ENCODE measurements at places on chromosomes 13 and 19.
A peak's percentile ranks its signal among the peaks of the same experiment; 100 is the strongest.

DNA sequence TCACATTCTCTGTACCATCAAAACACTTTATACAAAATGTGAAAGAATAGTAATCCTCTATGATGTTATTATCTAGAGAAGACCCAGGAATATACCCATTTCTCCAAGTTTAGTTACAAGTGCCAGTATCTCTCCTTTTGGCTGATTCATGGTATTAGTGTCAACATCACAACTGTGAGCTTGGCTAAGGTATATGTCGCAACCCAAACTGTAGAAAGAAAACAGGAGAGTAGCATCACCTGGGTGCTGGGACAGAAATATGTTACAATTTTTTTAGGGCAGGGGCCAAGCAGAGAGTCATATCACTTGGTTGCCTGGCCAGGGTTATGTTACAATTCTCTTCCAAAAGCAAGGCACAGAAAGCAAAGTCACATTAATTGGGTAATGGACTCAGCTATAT lies 127.2 kb upstream of the ZNF91 start:
- no peak for DNase-seq

DNA sequence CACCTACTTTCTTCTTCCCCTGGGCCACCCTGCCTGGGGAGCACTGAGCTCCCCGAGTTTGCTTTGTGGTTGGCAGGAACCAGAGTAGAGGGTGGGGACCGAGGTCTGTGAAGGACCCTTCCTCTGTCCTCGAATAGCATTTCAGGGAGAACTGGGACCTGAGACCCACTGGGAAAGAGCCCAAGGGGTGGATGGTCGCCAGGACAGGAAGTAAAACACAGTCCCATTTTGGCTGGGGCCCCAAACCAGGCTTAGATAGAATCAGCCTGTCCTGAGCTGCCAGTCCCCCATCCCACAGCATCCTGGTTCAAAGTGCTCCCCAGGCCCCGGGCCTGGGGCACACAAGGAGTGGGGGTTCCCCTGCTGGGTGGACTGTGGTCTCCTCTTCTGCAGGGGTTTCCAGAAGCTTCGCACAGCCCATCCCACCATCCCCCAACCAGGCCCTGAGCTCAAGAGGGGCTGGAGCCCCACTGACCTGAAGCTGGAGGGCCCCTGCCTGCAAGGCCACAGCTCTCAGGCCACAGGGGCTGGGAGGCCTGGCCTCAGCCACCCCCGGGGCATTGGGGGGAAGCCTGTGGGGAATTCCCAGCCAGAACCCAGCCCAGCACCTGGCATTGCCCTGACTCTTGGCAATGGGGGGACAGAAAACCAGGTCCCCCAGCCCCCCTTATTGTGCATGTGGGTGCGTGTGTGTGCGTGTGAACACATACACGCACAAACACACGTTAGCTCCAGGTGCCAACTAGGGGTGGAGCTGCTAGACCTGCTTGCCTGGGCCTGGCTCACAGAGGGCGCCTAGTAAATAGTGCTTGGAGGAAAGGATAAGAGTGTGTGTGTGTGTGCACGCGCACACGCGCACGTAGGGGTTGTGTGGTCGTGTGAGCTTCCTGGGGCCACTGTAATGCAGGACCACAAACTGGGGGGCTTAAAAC lies 995 bp upstream of the MKNK2 start:
- DNase-seq: peak; percentile 29

DNA sequence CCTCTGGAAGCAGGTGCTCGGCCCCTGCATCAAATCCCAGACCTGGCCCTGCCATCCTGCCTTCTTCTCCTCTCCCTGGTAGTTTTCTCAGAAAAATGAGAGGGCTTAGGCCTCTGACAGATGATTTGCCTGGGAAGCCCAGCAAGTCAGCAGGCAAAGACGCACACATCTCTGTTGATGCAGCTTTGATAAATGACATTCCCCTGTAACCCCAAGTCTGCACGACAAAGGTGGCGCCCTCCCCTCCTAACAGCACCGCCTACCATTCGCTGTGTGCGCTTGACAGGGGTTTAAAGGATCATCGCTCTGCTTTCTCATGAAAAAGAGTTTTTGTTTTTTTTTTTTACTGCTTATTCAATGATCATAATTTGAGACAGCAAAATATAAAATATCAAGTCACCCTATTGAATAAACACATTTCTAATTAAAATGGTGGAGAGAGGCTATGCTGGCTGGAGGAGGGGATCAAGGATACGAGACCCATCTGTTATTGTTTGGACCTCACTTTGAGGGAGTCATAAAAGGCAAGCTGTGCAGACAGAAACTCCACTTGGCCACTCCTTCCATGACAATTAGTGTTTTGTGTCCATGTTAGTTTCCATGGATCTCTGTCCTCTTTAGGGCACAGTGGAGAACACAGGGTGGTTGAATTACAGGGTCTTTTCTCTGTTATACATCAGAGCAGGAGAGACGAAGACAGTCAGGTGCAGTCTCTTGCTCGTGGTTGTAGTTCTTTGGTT lies 126.1 kb downstream of the FGF9 start:
- no peak for DNase-seq

DNA sequence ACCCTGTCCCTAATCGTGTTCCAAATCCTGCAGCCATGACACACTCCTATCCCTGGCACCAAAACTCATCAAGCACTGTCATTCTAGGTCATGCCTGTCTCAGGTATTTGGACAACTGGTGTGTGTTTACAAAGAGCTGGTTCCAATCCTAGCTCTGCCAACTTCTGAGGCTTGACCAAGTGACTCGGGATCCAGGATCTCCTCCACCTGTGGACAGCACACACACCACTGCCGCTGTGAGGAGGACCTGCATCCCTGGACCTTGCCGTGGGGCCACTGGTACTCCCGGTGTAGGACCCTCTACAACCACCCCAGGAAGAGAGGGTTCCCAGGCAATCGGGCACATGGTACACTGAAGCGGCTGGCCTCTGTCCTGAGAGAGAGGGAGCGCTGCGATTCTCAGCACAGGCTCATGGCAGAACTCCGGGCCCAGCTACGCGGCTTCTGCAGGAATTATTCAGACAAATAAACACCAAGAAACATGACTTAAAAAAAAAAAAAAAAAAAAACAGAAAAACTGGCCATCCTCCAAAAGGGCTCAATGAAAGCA lies 20.4 kb downstream of the MLLT1 start:
- DNase-seq: no peak

- DNase-seq: no peak
Observed at GRCh38 chr13:75400775-75401174, 81.2 kb downstream of the TBC1D4 start.

DNA sequence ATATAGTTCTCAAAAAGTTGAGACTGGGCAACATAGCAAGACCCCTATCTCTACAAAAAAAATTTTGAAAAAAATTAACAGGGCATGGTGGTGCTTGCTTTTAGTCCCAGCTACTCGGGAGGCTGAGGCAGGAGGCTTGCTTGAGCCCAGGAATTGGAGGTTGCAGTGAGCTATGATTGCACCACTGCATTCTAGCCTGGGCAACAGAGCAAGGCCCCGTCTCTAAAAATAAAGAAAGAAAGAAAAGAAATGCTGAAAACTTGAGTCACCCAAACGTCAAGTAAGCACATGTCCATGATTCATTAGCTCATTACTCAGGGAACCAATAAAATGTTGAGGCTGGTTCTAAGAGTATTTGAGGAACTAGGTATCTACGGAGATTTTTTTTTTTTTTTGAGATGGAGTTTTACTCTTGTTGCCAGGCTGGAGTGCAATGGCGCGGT lies 33.9 kb upstream of the SEMA6B start:
- no peak for DNase-seq

- no peak for DNase-seq
Observed at GRCh38 chr13:111093136-111093535, 22.0 kb upstream of the ARHGEF7 start.

- no peak for DNase-seq
Observed at GRCh38 chr19:46724468-46724867, 7.6 kb upstream of the PRKD2 start.

DNA sequence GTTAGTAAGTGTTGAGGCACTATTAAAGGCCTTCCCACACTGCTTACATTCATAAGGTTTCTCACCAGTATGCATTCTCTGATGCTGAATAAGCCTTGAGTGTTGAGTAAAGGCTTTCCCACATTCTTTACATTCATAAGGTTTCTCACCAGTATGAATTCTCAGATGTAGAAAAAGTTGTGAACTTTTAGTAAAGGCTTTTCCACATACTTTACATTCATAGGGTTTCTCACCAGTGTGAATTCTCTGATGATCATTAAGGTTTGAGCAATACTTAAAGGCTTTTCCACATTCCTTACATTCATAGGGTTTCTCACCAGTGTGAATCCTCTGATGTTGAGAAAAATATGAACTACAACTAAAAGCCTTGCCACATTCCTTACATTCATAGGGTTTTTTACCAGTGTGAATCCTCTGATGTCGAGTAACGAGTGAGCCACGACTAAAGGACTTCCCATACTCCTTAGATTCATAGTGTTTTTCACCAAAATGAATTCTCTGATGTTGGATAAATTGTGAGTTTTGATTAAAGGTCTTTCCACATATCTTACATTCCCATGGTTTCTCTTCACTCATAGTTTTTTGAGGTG lies 24.2 kb downstream of the ZNF829 start:
- no peak for DNase-seq

DNA sequence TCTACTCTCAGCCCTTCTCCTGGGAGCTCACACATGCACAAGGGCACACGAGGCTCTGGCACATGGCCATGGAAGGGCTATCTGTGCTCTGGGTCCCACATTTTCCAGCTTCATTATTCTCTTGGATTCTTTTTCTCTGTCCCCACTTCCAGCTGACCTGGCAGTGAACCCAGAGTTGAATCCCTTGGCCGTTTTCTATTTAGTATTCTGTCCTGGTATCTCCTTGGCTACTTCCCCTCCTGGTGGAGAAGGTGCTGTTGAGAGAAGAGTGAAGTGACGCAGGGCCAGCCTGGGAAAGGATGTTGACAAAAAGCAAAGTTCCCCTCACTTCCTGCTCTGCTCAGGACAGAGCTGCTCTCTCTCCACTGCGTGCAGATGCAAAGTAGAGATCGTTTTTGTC lies 303.1 kb downstream of the IRS2 start:
- DNase-seq: no peak

GRCh38 chr19:8185343-8186068 lies 23.7 kb upstream of the CERS4 start:
- no peak for DNase-seq

DNA sequence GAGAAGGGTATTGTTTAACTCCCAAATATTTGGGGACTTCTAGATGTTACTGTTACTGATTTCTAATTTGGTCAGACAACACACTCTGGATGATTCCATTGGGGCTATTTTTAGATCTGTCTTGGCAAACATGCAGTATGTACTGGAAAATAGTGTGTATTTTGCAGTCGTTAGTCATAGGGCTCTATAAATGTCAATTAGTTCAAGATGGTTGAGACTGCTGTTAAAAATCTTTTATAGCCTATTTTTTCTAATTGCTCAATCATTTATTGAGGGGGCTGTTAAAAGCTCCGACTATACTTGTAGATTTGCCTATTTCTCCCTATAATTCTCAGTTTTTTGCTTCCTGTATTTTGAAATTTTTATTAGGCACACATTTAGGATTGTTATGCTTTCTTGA lies 31.4 kb downstream of the PPP5C start:
- no peak for DNase-seq

- no peak for DNase-seq
Observed at GRCh38 chr13:99379856-99380801, 72.9 kb upstream of the GPR183 start.

DNA sequence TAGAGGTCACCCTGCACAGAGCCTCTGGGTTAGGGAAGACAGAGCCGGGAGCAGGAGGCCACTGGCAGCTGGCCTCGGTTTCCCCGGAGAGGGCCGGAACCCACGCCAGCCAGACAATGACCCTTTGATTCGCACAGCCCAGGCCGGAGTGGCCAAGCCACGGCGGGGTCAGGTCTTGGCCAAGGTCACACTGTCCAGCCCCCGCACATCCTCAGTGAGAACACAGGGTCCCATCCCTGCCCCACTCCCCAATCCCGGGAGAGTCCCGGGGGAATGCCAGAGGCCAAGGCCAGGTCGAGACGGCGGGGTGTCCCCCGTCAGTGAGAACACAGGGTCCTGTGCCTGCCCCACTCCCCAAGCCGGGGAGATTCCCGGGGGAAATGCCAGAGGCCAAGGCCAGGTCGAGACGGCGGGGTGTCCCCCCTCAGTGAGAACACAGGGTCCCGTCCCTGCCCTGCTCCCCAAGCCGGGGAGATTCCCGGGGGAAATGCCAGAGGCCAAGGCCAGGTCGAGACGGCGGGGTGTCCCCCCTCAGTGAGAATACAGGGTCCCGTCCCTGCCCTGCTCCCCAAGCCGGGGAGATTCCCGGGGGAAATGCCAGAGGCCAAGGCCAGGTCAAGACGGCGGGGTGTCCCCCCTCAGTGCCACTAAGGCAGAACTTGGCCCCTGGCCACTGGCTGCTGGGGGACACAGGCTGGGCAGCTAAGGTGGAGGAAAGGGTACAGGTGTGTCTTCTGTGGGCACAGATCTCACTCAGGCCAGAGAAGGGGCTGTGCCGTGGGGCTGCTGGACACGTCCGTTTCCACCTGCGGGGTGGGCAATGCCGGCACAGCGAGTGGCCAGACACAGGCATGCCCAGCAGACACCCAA lies 1.7 kb upstream of the FSTL3 start:
- DNase-seq: no peak

- DNase-seq: peak; percentile 90
Observed at GRCh38 chr19:41421314-41421713, 5.9 kb downstream of the B3GNT8 start.

- DNase-seq: no peak
Observed at GRCh38 chr19:11465600-11465999, 15.2 kb downstream of the ELAVL3 start.

GRCh38 chr13:47049276-47049989 lies 152.6 kb upstream of the HTR2A start:
- no peak for DNase-seq

- no peak for DNase-seq
Observed at GRCh38 chr19:35135389-35135909, 590 bp upstream of the LGI4 start.

GRCh38 chr13:42873081-42873480 lies 91.7 kb downstream of the FAM216B start:
- DNase-seq: no peak

- DNase-seq: no peak
Observed at GRCh38 chr19:47097396-47098201, 16.0 kb downstream of the ZC3H4 start.

DNA sequence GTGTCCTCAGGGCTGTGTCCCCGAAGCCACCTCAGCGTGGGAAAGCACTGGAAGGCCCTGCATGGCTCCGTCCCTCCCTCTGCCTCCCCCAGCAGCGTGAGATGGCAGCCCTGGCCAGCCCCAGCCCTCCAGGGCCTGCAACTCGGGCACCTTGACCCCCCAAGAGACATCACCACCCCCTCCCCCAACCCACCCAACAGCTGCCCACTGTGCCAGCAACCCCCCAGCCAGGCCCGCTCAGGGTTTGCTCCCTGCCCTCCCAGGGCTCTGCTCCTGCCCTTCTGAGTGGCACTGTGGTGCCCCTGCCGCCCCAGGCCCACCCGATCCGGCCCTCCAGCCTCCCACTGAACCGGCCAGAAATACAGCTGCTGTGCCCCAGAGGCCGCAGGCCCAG lies 1.5 kb upstream of the ASPDH start:
- no peak for DNase-seq
